ENCODE measurements at places on chromosomes 16 and 17. TPM values are rescaled to one million over a fixed set of nuclear protein-coding genes. Genes with fewer than 3 reads are reported as not detected.

RND2 gene
- total RNA-seq, result 0.09 TPM

FBXO39 gene
- total RNA-seq, result 24.9 TPM

ALOXE3 gene
- total RNA-seq, result under 0.01 TPM

BCO1 gene
- not detected for total RNA-seq

CAMKK1 gene
- total RNA-seq, result 1.1 TPM

CLEC16A gene
- total RNA-seq, result 11.5 TPM

BAHCC1 gene
- total RNA-seq, result 2.7 TPM

KRT40 gene
- total RNA-seq, result not detected

HBA1 gene
- not detected for total RNA-seq

TP53TG3 gene
- total RNA-seq, result not detected

PLXDC1 gene
- total RNA-seq, result not detected

SLC5A10 gene
- total RNA-seq, result not detected

CDRT15 gene
- total RNA-seq, result not detected

CLDN7 gene
- total RNA-seq, result 0.76 TPM

USP36 gene
- total RNA-seq, result 12.8 TPM

HOXB7 gene
- 2.7 TPM for total RNA-seq

TMIGD1 gene
- not detected for total RNA-seq

OR1D2 gene
- total RNA-seq, result not detected

FAM171A2 gene
- total RNA-seq, result 5.0 TPM

TBC1D3E gene
- not detected for total RNA-seq

HOXB2 gene
- total RNA-seq, result 0.76 TPM

RNFT1 gene
- 18.0 TPM for total RNA-seq

PIRT gene
- total RNA-seq, result not detected

CSNK1D gene
- total RNA-seq, result 51.9 TPM

KIF18B gene
- 0.34 TPM for total RNA-seq

RANBP10 gene
- 7.0 TPM for total RNA-seq

PPP1R27 gene
- not detected for total RNA-seq

RAB37 gene
- total RNA-seq, result 0.22 TPM

PRRT2 gene
- 0.09 TPM for total RNA-seq

HBA2 gene
- total RNA-seq, result not detected

ZNF778 gene
- total RNA-seq, result 13.4 TPM
